ENCODE measurements at places on chromosomes 1 and 21. TPM values are rescaled to one million over a fixed set of nuclear protein-coding genes. Genes with fewer than 3 reads are reported as not detected.

FBXO2 gene
- total RNA-seq: 2.3 TPM

TNFSF4 gene
- 0.73 TPM for total RNA-seq

ACBD6 gene
- total RNA-seq: 16.2 TPM

CA6 gene
- not detected for total RNA-seq

AVPR1B gene
- not detected for total RNA-seq

DNA sequence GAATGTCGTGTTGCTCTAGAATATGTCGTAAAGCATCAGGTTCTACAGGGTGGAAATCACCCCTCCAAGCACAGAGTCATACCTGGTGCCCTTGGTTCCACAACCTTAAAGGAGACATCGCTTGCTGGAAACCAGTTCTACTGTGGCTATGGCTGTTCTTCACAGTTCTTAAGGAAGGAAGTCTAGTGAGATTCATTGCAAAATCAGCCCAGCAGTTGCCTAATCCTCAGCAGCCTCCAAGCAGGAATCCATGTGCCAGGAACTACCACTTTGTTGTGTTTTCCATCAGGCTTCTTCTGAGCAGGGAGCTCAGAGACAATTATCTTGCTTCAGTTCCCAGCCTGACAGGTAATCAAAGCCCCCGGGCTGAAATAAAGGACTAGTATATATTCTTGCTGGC lies 45.0 kb upstream of the SLC35F3 start:
- DNase-seq: no peak

DNA sequence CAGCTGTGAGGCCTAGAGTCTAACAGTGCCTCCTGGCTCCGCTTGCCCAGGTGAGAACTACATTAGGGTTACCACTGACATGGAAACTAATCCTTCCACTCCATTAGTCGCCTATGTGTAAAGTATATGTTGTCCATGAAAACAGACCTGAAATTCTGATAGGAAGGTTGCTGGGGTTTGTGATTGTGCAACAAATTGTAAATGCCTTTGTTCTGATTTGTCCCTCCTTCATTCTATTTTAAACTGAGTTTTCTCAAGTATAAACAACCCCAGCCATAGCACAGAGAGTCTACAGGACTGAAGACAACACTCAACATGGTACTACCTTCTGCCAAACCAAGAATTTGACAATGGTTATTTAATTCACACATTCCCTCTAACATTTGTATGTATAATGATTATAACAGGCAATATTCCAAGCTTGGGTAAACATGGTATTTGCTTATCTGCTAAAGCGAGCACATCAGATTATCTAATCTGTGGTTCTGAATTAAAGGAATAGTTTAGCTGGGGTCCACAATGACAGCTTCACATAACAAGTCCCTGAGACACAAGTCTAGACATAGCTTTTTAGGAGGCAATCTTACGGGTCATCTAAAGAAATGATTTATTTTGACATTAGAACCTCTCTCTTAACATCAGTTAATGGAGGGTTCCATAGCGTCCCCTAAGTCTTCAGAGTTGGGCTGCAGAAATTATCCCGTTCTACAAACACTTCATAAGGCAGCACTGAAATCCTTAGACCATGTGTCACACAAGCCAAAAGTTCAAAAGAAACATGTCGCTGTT lies 633.0 kb downstream of the SMYD3 start:
- DNase-seq: no peak

DNA sequence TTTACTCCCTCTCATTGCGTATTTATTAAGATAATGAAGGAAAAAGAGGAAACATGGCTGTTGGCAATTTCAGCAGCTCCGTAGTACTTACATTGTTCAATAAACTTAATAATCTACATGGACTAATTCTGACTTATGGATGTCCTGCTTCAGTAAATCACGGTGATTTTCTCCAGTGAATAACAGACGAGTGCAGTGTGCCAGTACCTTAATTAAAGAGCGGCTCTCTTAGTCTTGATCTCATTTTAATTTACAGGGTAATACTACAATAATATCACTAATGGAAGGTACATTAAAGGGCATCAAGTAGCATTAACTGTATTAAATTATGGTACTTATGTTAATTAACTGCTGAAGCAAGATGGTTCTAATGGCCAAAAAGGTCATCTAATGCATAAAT lies 187.2 kb downstream of the NTNG1 start:
- DNase-seq: no peak

DNA sequence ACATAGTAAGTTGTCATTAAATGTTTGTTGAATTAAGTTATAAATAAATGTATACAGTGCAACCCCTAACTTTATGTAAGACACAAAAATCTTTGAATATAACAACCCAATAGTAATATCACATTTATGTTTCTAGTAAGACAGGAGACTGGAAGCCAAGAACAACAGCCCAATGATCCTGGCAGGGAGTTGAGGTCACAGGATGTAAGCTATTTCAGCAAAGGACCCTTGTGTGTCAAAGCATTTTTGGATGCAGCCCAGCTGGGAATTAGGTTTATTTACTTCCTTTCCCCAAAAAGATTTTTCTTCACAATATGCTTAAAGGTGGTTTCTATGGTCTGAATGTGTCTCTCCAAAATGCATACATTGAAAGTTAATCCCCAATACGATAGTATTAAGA lies 34.0 kb upstream of the ABCA4 start:
- no peak for DNase-seq

GRCh38 chr1:23396380-23396779 lies 26.7 kb upstream of the ZNF436 start:
- DNase-seq: no peak

- no peak for DNase-seq
Measured at GRCh38 chr1:97500760-97501159, 420.1 kb downstream of the DPYD start.

GRCh38 chr1:167499664-167500101 lies 18.6 kb downstream of the CD247 start:
- no peak for DNase-seq

DNA sequence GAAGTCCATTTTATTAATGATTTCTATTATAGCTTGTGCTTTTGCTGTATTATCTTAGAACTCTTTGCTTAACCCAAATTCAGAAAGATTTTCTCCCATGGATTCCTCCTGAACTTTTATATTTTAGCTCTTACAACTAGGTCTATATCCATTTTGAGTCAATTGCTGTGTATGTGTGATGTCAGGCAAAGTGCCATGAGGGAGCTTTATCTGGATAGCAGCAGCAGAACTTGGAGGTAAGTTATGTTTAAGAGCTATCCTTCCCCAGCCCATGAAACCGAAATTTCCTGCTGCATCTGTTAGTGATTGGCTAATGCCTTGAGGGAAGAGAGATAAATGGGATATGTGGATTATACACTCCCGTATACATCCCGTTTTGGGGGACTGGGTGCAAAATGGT lies 29.9 kb downstream of the ADAM30 start:
- no peak for DNase-seq

GRCh38 chr1:85462931-85463649 lies 1.9 kb downstream of the DDAH1 start:
- no peak for DNase-seq

- DNase-seq: no peak
Measured at GRCh38 chr1:86829321-86829720, 84.6 kb downstream of the SELENOF start.

DNA sequence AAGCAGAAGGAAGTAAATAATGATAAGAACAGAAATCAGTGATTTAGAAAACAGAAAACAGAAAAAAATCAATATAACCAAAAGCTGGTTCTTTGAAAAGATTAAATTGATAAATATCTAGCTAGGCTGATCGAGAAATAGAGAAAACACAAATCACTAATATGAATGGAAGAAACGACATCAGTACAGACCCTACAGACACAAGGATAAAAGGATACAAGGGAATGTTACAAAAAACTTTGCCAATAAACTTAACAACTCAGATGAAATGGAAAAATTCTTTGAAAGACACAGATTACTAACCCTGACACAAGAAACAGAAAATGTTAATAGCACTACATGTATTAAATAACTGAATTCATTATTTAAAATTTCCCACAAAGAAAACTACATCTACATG lies 6.3 kb upstream of the ARHGAP29 start:
- no peak for DNase-seq

- DNase-seq: no peak
Measured at GRCh38 chr1:40687661-40688060, 3.8 kb upstream of the NFYC start.

DNA sequence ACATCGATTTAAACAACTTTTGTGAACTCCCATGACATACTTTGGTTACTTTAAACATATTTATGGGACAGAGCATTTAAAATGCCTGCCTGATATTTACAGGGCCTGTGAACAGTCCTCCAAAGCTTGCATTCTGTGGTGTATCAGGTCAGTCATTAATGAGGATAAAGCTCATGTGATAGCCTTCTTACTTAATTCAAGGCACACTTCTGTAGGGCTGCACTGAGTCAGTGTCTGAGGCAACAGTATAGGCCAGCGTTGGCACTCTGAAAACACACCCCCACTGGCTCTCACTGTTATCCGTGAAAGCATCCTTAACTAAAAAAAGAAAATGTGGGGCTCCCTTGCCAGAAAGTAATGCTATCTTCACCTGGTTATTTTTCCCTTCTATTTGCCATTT lies 200.0 kb downstream of the NFIA start:
- no peak for DNase-seq

Data from Right ventricle myocardium superior (tissue), 1 donor.